ENCODE measurements at places on chromosomes 11 and 22. TPM values are rescaled to one million over a fixed set of nuclear protein-coding genes. Genes with fewer than 3 reads are reported as not detected.

DNA sequence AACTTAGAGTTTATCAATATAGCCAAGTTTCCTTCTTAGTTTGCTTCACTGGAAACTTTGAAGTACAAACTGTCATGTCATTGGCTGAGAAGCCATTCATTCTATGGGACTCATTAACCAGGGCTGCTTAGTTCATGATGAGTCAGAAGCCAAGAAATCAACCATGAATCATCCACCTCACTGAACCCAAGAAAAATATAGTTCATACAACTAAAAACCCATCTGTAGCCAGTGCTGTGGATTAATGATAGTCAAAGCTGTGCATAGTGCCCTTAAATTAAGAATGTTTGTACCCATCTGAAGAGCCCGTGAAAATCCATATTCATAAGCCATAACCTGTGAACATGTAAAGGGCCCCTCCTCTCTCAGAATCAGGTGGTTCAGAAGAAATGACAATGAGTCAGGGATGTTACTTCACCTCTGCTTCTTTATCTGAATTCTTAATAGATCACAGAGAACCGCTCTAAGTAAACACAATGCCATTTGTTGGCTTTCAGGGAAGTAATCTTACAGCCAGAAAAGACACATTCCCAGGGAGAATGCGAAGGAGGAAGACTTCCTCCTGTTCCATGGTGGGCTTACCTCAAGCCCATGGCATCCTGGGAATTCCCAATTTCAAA lies 25.4 kb downstream of the MMP20 start:
- DNase-seq = no peak

DNA sequence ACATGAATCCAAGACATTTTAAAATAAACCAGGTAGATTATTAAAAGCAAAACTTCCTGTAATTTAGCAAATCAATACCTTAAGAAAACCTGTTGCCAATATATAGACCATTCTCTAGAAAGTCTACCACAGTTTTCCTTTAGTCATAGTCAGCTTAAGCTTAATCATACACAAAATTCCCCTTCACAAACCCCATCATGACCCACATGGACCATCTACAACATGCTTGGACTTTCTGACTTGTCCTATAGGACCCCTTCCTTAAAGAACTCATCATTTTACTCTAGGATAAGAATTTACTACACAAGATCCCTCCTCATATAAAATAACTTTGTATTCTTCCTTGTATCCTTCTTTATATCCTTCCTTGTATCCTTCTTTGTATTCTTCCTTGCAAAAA lies 16.2 kb upstream of the RNASEH2C start:
- DNase-seq = no peak

DNA sequence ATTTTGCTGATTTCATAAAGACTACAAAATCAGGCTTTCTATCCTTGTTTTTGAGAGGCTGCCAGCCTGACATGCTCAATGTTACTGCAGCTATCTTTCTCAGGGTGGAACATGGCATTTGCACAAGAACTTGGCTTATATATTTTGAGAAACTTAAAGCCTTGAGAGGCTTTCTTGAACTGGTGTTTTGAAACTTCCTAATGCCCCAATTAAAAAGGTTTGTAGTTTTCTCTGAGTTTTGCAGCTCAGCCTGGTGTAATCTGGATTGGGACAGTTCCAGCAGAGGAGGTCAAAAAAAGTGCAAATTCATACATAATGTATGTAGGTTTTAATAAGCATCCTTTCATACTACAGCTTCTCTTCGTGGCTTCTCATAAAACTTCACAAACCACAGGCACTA lies 223.4 kb downstream of the FAM76B start:
- DNase-seq = no peak

Gene MS4A7
- 1.2 TPM for total RNA-seq

Data from frontal cortex (tissue), 4 donors.